ENCODE measurements at places on chromosomes 7 and 10.

DNA sequence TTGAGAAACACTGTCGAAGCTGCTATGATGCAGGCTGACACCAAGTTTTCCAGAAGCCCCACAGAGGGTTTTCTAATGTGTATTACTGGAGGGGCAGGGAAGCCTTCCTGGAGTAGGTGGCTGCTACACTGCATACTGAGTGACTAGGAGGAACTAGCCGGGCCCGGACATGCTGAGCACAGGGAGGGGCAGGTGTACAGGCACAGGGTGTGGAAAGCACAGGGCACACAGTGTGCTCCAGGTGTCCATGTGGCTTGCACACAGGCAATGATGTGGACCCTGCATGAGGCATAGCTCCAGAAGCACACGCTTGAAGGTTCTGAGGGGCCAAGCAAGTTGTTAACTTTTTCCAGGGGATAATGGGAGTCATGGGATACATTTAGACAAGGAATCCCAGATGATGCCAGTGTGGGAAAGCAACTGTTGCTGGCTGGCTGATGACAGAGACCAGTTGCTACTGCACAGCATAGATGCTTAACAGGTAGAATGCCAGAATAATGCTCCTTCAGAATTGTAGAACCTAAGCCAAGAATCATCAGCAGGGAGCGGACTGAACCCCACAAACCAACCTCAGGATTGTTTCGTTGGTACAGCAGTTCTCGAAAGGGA, 14.6 kb downstream of the DHX32 start:
- no peak for DNase-seq

GRCh38 chr10:15325944-15326284, 45.2 kb downstream of the FAM171A1 start:
- no peak for DNase-seq

DNA sequence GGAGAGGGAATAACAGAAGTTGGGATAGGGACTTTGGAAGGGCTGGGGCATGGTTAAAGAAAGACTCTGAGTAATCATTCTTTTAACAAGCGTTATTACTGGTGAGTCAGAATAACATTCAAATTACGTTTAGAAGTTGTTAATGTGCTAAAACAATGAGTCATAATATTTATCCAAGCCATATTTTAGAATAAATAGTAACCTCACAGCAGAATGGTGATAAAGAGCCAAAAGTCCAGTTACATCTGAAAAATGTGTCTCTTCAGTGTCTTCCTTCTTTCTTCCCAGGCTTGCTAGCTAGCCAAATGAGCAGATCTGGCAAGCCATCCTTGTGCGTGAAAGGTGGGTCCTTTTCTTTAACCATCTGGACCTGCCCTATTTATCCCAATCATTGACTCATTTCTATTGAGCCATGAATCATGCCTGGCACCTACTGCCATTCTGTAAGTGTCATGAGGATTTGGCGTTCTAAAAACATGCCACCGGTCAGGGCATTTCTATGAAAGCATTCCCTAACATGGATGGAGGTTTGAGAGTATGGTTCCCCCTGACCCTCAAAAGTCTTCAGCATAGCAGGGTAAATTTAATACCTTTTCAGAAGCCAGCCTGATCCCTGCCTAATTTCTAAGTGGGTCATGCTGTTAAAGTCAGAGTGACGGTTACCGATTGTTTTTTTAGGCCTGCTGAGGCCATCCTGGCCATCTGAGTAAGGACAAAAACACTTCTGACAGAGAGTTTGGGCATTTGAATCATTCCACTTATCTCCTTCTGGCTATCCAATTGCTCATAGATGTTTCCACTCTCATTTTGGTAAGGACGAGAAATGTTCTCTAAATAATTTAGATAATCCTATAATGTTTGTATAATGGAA, 26.9 kb downstream of the MYPN start:
- no peak for DNase-seq

GRCh38 chr7:158805937-158806336, 23.4 kb downstream of the ESYT2 start:
- DNase-seq, result no peak

DNA sequence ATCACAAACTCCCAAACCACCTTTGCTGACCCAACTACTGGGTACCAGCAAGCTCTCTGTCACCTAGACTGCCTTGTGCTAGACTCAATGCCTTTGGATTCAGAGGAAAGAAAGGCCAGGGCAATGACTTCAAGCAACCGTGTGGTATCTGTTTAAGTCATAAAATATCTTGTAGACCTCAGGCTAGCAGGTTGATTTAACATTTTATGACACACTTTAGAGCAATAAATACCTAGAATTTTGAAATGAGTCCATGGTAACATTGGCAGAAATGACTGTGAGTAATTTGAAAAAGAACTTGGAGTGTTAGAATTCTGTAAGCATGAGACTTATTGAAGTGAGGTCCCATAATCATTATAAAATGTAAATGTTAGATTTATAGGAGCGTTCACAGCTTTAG, 87.2 kb downstream of the TWIST1 start:
- DNase-seq, result no peak

GRCh38 chr10:84265418-84265817, 20.6 kb downstream of the RGR start:
- DNase-seq, result no peak

GRCh38 chr10:46559231-46559671, 2.8 kb upstream of the GPRIN2 start:
- no peak for DNase-seq

GRCh38 chr7:36131026-36131425, 22.0 kb upstream of the EEPD1 start:
- DNase-seq, result no peak

- no peak for DNase-seq
Observed at GRCh38 chr10:992871-993270, 4.6 kb downstream of the GTPBP4 start.

GRCh38 chr7:68176974-68177373, 1180.3 kb downstream of the TYW1 start:
- no peak for DNase-seq

GRCh38 chr10:90162271-90162853, 461.0 kb downstream of the KIF20B start:
- DNase-seq, result no peak

DNA sequence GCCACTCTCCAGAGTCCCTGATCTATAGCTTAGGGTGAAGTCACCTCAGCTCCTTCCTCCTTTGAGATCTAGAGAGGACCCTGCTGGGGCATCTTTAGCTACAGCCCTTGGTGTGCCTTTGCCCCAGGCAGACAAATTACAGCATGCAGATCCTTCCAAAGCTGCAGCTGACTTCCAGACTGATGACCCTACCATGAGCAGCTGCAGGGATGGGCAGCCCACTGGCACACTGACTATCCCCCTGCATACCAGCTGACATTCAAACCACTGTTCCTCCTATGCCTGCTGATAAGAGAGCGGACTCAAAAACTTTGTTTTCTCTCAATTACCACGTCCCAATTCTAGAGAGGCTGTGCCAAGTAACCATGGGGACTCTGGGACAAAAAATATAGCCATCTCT, 70.6 kb downstream of the COL13A1 start:
- DNase-seq, result no peak

DNA sequence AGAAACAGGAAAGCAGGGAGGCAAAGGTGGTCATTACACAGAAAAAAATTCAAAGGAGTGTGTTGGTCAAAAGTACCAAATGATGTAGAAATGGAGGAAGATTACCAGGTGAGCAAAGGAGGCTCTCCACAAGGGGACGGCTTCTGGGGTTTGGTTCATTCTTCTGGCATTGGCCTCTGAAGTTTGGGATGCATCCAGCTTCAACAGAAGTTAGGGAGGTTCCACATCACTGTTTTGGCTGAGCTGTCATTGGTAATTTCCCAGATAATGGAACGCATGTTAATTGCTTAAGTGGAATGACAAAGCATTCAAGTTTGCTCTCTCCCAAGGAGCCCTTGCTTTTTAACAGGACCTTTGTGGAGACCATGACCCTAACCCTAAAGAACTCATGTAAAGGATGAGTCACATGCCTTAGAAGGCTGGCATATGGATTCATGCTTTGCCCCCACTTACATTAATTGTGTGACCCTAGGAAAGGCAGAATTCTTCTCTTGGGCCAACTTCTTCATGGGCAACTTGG, 398.6 kb downstream of the GPAM start:
- DNase-seq, result no peak

GRCh38 chr7:120955577-120956149, 5.1 kb downstream of the ING3 start:
- DNase-seq, result no peak

- no peak for DNase-seq
Observed at GRCh38 chr10:86108696-86109095, 257.9 kb downstream of the GRID1 start.

GRCh38 chr7:40329601-40330153, 194.9 kb downstream of the SUGCT start:
- DNase-seq, result no peak

DNA sequence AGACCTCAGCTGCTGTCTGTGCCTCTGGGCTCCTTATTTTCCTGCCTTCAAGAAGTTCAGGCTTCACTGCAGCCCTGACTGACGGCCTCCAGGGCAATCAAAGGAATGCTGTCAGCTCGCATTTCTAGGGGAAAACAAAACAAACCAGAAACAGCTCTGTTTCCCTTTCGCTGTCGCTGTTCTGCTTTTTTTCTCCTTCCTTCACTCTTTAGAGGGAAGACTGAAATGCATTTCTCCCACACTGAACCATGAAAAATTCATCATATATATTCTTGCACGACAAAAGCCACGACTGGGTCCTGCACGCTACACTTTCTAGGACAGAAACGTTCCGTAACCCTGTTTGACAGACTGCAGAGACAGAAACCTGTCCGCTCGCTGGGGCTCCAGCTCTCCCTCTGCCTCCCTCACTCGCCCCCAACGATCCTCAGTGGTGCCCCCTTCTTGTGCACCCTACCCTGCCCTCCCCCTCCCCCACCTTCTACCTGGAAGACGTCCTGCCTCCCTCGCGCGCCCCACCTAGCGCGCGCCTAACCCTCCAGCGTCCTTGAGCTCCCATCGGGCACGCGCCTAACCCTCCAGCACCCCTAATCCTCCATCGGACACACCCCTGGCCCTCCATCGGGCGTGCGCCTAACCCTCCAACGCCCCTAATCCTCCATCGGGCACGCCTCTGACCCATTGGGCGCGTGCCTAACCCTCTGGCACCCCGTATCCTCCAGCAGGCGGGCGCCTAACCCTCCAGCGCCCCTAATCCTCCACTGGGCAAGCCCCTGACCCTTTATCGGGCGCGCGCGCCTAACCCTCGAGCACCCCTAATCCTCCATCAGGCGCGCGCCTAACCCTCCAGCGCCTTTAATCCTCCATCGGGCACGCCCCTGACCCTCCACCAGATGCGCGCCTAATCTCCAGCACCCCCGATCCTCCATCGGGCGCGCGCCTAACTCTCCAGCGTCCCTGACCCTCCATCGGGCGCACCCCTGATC, 37.1 kb downstream of the SVOPL start:
- no peak for DNase-seq

- DNase-seq, result no peak
Observed at GRCh38 chr7:89607792-89608191, 546.5 kb upstream of the STEAP1 start.

DNA sequence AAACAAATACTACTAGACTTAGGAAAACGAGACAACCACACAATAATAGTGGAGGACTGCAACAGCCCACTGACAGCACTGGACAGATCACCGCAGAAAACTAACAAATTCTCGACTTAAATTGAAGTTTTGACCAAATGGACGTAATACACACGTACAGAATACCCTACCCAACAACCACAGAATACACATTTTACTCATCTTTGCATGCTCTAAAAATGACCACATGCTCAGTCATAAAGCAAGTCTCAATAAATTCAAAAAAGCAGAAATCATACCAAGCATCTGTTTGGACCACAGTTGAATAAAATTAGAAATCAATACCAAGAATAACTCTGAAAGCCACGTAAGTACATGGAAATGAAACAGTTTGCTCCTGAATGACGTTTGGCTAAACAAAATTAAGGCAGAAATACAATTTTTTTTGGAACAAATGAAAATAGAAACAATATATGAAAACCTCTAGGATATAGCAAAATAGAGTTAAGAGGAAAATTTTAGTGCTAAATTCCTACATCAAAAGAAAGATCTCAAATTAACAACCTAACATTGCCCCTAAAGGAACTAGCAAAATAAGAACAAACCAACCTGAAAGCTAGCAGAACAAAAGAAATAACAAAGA, 30.6 kb downstream of the MAPK8 start:
- no peak for DNase-seq

- DNase-seq, result no peak
Observed at GRCh38 chr10:24408365-24408764, 199.4 kb downstream of the KIAA1217 start.

DNA sequence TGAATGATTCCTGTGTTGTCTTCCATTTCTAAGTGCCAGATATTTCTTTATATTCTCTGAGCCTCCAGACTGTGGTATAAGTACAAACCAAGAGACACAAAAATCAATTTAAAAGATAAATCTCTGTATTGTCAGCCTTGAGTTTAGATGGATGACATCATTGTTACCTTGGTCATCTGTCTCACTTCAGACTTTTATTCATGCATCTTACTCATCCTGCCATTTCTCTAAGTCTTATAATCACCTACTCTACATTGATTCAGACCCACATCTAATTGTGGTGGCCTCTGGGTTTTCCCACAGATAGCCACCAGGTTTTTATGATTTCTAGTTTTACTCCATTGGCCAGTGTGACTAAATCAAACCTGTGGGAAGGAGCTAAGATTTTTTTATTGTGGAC, 26.8 kb upstream of the HDAC9 start:
- DNase-seq, result no peak

DNA sequence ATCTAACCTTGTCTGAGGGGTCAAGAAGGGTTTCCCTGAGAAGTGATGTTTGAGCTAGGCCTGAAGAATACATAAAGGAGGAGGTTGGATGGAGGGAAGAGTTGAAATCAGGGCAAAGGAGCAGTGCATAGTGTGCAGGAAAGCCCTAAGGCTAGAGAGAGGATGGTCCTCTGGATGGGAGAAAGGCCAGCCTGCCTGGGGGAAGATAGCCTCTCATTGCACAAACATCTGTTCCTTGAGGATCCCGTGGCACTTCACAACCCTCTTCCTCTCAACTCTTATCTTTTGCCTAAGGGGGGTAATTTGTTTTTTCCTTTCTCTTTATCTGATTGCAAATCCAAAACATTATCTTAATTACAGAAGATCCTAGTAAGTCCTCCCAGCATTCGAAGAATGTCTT, 35.7 kb downstream of the STAMBPL1 start:
- no peak for DNase-seq

DNA sequence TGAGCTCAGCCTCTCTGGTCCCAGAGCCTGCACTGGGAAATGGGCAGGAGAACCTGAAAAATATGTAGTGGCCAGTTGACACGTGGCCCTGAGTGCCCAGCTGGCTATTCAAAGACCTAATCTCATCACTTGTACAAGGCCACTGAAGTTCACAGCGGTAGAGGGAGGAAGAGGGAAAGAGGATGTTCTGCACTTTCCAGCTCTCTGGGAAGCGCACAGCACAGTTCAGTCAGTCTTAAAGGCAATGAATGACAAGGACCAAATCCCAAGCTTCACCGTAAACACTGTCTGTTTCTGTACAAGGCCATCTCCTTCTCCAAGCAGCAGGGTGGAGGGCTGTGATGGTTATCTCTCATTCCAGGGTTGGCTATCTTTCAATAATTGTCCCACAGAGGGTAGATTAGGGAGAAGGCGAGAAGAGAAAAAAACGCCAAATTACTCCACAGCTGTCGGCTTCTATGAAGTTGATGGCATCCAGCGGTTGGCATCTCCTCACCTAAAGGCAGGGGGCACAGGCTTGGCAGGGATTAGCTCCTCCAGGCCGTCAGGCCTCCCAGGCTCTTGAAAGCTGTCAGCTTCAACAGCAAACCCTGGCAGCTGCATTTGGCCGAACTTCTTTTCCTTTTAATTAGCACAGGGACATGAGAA, 10.6 kb downstream of the SFMBT2 start:
- DNase-seq, result no peak
